ENCODE measurements at places on chromosomes 5 and 9.
A peak's percentile ranks its signal among the peaks of the same experiment; 100 is the strongest.

DNA sequence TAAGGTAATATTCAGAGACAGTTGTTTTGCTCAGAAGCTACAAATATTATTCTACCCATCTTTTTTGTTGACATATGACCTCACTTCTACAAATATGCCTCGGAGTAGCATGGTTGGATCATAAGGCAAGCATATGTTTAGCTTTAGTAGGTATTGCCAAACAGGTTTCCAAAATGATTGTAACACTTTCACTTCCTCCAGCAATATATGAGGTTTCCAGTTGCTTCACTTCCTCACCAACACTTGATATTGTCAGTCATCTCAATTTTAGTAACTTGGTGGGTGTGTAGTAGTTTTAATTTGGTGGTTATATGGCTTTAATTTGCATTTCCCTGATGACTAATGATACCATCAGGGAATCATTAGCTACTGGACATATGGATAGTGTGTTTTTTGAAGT, 46.7 kb downstream of the TNFSF8 start:
- peak; percentile 57 for DNase-seq

GRCh38 chr5:147223343-147223742, 11.5 kb upstream of the STK32A start:
- no peak for DNase-seq

DNA sequence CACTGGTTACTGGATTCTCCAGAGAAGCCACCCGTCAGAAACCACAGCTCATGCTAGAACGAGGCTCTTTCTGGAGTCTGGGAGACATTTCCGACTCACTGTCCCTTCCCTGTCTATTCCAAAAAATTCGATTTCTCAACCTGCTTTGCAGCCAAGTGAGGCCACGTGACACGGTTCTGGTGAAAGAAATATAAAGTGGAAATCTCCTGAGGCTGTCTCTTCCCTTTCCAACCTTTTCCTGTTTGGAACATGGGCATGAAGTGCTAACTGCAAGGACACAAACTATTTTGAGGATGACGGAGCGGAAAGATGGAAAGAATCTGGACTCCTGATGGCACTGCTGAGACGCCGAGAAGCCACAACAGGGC, 6.1 kb upstream of the PTGS1 start:
- DNase-seq = no peak

DNA sequence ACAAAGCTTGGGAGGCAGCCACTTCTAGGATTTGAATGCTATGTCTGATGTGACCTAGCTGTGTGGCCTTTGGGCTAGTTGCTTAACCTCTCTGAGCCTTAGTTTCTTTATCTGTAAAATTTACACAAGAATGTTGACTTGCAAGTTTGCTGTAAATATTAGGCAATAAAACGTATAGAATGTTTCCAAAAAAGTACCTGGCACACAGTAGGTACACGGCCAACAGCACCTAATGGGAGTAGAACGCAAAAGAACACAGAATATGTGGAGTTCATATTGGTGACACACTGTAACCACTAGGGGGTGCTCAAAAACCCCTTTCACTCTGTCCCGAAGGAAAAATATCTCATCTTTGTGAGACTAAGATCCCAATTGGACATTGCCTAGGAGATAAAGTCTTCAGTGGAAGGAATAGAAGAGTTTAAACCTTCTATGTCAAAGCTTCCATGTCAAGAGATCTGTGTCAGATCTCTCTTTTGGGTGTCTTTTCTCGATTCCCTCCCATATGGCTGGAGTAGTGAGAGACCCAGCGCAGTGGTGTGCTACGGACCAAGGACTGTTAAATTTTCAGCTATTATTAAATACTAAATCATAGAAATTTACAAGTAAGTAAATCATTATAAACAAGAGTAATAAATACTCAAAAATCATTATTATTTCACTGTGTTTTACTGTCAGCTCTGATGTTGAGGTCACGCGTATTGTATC, 145.4 kb upstream of the RAD23B start:
- no peak for DNase-seq

DNA sequence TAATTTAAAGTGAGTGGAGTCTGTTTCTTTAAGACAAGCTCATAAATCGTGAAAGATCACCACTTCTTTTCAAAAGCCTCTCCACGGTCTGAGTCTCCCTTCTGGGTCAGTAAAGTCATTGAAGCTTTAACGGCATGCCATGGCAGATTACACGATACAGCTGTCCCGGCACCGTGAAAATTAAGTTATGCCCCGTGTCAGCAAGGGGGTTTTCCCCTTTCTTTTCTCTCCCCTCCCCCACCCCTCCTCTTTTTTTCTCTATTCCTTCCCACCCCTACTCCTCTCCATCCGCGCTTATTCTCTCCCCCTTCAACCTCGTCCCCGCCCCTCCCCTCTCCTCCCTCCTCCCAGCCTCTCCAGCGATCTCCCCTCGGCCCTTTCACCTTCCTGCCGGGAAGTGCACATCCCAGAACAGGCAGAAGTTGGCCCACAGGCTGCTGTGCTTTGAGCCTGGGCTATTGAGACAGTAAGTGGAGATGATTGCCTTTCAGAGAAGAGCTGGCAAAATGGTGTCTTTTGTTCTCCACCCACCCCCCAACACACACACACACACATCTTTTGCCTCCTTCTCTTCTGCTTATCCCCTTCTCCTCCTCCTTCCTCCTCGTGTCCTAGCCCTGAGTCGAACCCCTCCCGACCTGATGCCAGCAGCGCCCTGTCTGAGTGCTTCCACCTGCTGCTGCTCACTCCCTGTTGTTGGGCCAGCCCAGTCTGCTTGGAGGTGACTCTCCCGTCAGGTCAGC, 44.1 kb downstream of the GAS1 start:
- no peak for DNase-seq

DNA sequence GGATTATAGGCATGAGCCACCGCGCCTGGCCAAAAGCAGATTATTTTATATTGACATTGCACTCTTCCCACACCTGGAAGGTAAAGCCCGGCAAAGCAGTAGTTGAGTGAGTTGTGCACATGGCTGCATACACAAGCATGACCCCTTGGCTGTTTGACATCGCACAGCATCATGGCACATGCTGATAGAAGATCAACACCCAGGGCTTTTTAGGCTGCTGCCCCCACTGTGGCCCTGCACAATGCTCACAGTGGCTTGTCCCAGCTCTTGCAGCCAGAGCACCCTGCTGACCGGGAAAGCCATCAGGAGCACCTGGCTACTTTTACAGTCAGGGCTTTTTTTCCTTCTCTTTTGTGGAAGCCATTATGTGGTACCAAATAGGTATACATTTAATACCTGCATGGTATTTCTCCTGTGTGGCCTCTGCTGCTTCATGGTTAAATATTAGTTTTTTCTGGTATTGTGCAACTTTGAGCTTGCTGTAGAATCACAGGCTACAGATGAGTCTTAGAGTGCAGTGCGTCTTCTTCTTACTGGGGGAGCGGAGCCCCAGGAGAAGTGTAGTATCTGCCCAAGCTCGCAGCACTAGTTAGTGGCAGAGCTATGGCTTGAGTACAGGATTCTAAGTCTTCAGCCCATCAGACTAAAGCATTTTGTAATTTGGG, 264.5 kb downstream of the AOPEP start:
- DNase-seq = no peak

DNA sequence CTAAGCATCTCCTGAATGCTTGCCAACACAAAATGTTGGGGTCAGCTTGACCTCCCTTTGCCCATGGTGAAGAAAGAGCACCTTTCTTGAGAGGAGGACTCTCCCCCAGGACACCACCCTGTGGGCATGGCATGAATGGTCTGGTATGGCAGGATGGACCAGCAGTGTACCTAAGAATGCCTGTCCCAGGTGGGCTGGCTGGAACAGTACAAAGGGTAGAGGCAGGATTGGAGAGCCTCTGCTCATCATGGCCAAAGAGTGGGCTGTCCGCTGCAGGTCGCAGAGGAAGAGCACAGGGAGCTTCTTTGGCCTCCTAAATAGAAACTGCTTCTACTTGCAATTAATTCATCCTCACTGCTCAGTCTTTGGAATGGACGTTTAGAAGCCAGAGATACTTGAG, 131.6 kb upstream of the OSMR start:
- DNase-seq = no peak

GRCh38 chr9:113807173-113808061, 68.7 kb upstream of the ZNF618 start:
- peak; percentile 79 for DNase-seq

DNA sequence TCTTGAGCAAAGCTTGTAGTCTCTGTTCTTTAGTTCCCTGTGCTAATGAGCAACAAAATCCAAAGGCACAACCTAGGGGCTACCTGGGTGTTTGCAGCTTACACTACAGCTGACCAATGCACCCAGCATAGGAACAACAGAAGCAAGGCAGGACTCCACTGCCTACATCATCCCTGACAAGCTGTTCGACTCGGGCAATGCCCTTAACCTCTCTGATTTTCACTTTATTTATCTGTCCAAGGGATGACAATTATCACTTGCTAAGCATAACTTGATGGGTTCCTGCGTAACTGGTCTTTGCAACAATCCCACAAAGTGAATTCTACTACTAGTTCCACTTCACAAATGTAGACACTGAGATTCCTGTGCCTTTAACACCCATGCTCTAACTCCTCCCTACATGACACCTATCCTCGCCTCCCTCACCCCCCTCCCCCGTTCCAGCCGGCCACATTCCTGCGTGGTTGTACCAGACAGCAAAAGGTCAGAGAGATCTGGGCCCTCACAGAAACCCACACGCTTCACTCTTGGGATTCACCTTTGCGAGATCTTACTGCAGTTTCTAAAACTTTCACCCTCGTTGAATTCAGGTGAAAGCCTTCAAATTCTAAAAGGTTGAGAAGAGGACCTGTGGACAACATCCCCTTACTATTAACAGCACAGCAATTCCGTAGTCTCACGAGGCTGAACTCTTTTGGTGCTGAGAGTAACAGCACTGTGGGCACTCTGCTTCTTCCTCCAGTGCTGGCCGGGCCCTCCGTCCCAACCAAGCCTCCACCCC, 995 bp downstream of the IPPK start:
- DNase-seq = no peak
